Stimulated activated CD8-positive, alpha-beta memory T cell treated with anti-CD3 and anti-CD28 coated beads, Interleukin-7, amount 100 ng/mL, for 4 hours (primary cell): ENCODE measurements at places on chromosomes 5 and 9.

GRCh38 chr5:30894811-30895210 lies 298.7 kb upstream of the CDH6 start:
- no peak for DNase-seq

DNA sequence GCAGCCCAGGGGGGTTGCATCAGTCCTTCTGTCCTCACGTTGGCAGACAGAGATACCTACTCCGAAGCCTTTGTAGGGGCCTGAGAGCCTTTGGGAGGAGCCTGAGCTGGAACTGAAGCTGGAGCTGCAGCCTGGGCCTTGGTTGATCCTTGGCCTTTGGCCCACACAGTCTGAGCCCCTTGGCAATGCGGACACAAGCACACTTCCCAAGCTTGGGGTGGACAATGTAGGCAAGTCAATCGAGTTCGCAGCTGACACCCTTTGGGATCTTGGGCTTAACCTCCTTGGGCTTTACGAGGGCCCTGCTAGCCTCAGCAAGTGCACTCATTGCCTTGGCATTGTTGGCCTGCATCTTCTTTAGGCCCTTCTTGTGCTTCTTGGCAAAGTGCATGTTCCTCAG lies 5.9 kb downstream of the CSNK1A1 start:
- no peak for DNase-seq

GRCh38 chr9:96884443-96884842 lies 30.1 kb upstream of the ZNF782 start:
- no peak for DNase-seq

DNA sequence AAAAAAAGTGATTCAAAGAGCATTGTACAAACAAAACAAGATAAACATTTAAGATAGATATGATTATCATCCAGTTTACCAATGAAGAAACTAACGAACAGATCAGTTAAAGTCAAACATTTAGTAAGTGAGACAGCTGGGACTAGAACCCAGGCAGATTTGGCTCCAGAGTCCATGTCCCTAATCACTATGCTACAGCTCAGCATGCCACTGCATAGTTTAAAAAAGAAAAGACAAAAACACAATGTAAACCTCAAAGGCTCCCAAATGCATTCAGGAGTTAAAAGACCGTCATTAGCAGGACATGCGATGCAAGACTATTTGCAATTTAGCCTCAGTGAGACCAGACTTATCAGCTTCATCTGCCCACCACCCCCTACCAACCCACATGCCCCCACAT lies 36.8 kb downstream of the DENND1A start:
- no peak for DNase-seq

- no peak for DNase-seq
These were observed 27.9 kb downstream of the SEMA6A start for GRCh38 chr5:116546743-116547124.

- DNase-seq = no peak
These were observed 400.7 kb downstream of the ZSWIM6 start for GRCh38 chr5:61732796-61733195.

DNA sequence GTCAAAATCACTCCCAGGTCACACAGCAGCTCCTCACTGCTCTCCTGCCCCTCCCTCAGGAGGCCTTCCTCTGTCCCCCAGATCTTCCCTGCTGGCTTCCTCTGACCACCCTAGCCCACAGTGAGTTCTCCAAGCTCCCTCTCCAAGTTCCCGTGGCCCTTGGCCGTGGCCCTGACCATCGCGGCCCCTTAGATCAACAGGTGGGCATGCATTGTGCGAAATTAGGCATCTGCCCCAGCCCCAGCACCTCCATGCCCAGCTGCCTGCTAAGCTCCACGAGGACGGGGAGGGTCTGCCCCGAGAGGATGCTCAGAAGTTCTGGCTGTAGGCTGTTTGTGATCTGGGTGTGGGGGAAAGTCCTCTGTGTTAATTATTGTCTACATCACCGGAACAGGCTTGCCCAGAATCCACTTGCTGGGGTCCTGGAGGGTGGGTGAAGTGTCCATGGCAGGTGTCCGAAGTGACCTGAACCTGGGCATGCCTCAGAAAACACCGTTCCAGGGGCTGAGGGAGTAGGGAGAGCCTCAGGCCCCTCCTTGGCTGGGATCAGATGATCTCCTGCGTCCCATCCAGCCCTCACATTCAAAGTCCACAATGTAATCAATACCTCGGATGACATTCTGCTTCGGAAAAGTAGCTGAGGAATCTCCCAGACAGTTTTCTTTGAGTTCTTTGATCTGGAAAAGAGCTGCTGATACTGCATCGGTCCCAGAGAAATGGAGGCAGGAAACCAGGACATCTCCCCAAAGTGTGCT lies 194.8 kb downstream of the PAX5 start:
- DNase-seq = no peak

- DNase-seq = no peak
These were observed 21.6 kb downstream of the NEUROG1 start for GRCh38 chr5:135514116-135514515.

GRCh38 chr9:23728736-23729135 lies 97.3 kb downstream of the ELAVL2 start:
- DNase-seq = no peak

GRCh38 chr5:62538017-62538942 lies 40.3 kb upstream of the LRRC70 start:
- no peak for DNase-seq

DNA sequence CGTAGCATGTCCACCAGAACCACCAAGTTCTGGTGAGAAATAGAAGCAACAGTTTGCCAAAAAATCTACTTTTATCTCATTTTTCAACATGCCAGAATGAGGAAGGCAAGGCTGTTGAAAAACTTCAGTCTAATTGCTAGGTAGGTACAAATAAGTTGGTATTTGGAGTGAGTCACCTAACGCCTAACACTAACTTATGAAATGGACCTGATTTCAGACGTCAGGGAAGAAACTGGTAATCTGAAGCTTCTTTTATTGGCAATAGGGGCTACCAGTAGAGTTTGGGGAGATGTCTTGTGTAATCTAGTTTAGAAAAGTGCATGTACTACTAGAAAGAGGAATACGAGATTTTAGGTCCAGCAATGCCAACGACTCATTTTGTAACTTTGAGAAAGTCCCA lies 4.4 kb upstream of the PDE6A start:
- no peak for DNase-seq

DNA sequence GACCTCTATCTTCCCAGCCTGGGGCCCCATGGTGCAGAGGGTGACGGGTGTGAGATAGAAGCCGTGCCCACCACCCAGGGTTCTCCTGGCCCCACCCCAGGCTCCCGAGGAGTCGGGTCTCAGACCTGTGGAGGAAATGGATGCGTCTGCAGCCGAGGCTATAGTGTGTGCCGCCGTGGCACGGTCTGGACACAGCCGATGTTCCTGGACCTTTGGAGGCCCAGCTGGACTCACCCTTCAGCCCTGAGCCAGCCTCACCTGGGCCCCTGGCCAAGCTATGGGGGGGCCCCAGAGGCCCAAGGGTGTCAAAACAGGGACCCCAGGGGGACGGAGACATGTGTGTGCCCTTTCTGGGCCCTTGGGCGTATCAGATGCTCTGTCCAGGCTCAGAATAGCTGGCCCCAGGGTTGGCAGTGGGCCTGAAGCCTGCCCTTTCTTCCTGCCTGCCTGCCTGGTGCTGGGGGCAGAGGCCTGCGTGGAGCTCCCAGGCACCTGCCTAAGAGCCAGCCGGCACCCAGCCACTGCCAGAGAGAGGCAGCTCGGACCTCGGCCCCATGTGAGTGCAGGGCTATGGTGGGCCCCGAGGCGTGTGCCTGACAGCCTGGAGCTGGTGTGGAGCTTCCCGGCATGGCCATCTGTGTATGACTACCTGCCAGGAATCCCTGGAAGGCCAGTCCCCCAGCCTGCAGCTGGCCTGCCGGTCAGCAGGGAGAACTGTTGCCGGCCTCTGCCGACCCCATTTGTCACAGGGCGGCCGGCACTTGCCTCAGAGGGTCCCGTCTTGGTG lies 41.8 kb downstream of the KCNT1 start:
- DNase-seq = no peak

- DNase-seq = no peak
These were observed 140.2 kb downstream of the SH3GL2 start for GRCh38 chr9:17719053-17719452.
